ENCODE measurements at places on chromosomes 5 and 9. TPM values are rescaled to one million over a fixed set of nuclear protein-coding genes. Genes with fewer than 3 reads are reported as not detected.

OR1J2 gene
- not detected for total RNA-seq

LECT2 gene
- total RNA-seq = not detected

GRCh38 chr5:40258222-40258621 is 421.5 kb upstream of the PTGER4 start:
- DNase-seq = no peak

FBP1 gene
- total RNA-seq = 27.3 TPM

DRD1 gene
- 0.25 TPM for total RNA-seq

SELENOP gene
- 305 TPM for total RNA-seq

MCCC2 gene
- 61.0 TPM for total RNA-seq

DNA sequence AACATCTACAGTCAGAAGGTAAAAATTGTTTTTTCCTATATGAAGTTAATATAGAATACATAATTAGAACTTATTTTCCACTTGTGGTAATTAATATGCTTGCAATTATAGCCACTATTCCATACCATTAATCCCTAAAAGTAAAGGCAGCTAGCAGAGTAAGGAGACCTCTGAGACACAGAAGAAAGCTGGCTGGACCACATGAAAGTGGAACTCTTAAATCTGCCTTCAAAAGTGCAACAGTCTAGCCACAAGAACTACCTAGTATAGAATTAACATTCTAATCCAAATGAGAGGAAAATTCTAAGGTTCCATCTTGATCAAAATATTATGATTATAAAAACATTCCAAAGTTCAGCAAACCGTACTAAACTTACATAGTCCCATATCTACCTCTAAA is 37.6 kb downstream of the ARL15 start:
- DNase-seq = no peak

DNA sequence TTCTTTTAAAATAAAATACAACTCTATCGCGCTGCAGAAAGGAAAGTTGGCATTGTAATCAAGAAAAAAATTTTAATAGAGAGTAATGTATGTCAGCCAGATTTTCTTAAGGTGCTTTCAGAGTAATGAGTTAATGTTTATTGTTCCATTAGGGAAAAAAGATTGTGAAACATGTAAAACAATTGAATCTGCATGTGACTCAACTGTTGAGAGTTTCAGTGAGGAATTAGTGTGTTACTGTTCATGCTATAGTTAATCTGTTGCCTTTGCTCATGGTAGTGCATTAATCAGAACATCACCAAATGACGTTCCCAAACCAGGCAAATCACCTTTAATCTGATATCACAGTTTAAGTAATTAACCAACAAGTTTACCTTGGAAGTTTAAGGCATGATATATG is 600.5 kb downstream of the NR2F1-AS1 start:
- no peak for DNase-seq

- DNase-seq = no peak
Observed at GRCh38 chr9:127714951-127715469, 453 bp downstream of the PTRH1 start.

- no peak for DNase-seq
Observed at GRCh38 chr5:3355126-3355525, 240.5 kb upstream of the IRX1 start.

- no peak for DNase-seq
Observed at GRCh38 chr5:15577132-15577531, 77.2 kb downstream of the FBXL7 start.

DNA sequence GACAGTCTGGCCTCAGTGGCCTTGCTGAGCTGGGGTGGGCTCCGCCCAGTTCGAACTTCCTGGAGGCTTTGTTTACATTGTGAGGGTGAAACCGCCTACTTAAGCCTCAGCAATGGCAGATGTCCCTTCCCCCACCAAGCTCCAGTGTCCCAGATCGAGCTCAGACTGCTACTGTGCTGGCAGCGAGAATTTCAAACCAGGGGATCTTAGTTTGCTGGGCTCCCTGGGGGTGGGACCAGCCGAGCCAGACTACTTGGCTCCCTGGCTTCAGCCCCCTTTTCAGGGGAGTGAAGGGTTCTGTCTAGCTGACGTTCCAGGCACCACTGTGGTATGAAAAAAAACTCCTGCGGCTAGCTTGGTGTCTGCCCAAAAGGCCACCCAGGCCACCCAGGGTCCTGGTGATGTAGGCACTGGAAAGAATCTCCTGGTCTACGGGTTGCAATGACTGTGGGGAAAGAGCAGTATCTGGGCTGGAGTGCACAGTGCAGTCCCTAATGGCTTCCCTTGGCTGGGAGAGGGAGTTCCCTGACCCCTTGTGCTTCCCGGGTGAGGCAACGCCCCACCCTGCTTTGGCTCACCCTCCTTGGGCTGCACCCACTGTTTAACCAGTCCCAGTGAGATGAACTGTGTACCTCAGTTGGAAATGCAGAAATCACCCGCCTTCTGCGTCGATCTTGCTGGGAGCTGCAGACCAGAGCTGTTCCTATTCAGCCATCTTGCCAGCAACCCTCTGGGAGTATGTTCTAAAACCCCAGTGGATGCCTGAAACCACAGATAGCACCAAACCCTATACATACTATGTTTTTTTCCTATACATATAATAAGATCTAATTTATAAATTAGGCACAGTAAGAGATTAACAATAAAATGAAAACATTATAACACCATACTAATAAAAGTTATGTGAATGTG is 95.5 kb downstream of the TMEM161B start:
- DNase-seq = no peak

All from kidney (tissue), 22 donors.